ENCODE measurements at places on chromosomes 16 and 17.

DNA sequence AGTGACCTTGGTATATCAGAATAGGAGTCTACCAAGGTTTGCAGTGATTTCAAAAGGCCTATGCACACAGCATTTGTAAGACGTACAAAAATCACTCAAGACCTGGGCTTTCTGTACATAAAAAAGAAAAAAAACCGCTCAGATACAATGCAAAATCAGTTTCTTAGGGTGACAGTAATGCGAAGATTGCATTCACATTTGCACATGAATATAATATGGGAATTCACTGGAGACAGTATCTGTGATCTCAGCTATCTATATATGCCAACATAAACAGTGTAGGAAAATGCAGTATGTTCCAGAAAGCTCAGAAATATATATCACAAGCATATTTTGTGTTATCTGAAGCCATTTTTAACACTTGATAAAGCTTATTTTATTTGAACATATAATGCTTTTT is 176.4 kb upstream of the MYOCD start:
- DNase-seq: no peak

- DNase-seq: peak; percentile 52
These were observed 6.7 kb downstream of the NEK8 start for GRCh38 chr17:28735242-28735722.

GRCh38 chr17:5391678-5392077 is 27.8 kb downstream of the NUP88 start:
- no peak for DNase-seq

DNA sequence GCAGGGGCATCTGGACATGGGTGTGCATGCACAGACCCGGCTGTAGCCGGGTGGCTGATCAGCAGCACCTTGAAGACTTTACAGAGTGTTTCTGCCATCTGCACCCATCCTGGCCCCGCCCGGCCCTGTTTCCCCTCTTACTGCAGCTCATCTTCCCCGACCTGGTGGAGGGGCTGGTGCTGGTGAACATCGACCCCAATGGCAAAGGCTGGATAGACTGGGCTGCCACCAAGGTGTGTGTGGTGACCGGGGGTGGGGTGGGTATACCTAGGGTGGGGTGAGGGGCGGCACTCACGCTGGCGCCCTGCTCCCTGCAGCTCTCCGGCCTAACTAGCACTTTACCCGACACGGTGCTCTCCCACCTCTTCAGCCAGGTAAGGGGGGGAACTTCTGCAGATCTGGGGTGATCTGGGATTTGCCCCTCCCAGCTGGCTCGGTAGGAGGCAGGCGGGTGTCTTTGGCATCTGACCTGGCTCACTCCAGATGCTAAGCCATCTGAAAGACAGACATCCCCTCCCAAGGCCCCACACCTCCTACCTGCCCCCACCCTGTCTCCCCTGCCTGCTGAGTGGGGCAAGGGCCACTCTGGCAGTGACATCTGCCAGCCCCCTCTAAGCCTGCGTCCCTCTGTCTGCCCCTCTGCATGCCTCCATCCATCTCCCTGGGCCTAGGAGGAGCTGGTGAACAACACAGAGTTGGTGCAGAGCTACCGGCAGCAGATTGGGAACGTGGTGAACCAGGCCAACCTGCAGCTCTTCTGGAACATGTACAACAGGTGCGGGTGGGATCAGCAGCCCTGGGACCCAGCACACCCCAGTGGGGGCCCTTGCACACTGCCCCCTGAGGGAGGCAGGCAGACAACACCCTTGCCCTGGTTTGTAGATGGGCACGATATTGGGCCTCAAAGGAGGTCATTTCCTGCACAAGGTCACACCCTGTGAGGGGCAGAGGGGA is 6.6 kb downstream of the NDRG4 start:
- DNase-seq: no peak

DNA sequence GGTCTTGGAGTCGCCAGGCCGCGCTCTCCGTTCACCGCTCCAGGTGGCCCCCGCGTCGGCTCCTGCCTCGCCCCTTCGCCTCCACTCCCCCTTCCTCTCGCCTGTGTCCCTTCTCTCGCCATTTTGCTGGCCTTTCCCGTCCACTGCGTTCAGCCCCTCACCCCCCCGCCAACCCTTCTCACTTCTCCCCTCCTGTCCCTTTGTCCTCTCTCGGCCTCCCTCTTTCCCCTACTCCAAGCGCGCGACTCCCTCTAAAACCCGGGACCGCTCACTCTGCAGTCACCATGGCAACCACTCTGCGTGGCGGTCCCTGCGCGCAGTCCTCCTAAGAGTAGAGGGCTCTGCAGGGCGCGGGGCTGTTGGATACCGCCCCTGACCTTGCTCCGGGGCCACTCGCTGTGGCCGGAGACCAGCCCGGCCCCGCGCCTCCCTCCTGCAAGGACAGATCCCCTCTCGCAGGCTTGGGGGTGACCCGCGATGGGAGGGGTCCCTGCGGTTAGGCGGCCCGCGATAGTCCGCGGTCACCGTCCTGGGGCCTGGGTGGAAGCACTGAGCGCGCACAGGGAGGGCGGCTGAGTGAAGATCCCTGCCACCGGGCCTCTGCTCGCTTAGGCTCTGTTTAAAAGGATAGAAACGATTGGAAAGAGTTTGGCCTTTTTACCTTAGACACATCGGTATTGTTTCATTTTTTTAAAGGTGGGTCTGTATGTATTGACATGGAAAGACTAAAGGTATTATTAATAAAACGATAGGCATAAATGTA is 454 bp downstream of the CCDC40 start:
- DNase-seq: no peak
